ENCODE measurements at places on chromosomes 13 and 19.

DNA sequence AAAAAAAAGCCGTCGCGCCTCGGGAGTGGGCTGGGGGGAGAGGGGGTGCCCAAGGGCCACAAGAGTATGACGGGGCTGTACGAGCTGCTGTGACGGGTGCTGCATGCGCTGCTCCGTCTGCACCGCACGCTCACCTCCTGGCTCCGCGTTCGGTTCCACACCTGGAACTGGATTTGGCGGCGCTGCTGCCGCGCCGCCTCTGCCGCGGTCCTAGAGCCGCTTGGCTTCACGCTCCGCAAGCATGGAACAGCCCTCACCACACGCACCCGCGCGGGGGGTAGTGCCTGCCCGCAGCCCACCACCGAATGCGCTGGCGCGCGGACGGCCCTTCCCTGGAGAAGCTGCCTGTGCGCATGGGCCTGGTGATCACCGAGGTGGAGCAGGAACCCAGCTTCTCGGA lies 18.8 kb downstream of the C1QTNF9 start:
- no peak for DNase-seq

GRCh38 chr19:39631178-39631577 lies 24.5 kb upstream of the LGALS16 start:
- no peak for DNase-seq

- DNase-seq, result no peak
Observed at GRCh38 chr19:3136684-3137055, 837 bp downstream of the GNA15 start.

GRCh38 chr13:59490651-59491050 lies 673.1 kb downstream of the DIAPH3 start:
- DNase-seq, result no peak

DNA sequence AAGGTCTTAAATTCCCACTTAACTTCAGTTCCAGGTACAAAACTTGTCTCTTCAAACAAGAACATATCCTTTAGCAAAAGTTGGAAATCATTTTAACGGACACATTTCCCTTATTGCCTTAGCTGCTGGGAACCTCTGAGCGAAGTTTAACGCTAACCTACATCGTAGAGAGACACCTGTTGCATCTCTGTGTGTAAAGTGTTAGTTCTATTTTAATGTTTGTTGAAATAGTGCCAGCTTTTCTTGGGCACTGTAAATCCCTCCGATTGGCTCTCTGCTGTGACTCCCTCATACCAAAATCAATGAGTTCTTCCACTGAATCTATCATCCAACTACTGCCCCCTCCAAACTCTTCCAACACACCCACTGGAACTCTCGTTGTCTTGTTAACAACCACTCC lies 2.3 kb upstream of the HIF3A start:
- DNase-seq, result no peak

- DNase-seq, result no peak
Observed at GRCh38 chr19:7839476-7839875, 9.5 kb downstream of the EVI5L start.

DNA sequence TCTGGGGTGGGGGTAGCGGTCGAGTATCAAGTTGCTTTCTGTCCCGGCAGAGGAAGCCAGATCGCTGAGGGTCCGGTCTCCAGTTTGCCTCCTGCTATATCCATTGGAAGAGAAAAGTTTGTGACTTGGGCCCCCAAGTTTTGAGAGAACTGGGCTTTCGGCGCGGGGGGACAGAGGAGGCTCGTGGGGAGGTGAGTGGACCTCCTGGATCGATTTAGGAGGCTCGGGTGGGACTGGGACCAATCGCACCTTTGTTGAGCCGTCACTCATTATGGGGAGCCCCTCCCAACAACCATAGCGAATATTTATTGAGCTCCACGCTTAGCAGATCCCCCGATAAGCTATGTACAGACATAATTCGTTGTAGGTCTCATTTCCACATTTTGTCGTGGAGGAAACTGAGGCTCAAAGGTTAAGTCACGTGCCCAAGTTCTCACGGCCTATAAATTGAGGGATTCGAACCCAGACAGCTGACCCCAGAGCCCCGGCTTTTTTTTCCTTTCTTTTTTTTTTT lies 909 bp downstream of the RFXANK start:
- DNase-seq, result no peak

DNA sequence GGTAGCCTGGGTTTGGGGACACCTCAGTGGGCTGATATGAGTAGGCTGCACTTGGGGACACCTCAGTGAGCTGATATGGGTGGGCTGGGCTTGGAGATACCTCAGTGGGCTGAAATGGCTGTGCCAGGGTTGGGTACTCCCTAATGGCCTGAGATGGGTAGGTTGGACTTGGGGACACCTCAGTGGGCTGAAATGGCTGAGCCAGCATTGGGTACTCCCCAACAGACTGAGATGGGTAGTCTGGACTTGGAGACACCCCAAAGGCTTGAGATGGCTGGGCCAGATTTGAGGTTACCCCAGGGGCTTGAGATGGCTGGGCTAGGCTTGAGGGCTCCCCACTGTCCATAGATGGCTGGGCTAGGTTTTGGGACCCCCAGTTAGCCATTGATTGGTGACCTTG lies 12.1 kb downstream of the IQCN start:
- DNase-seq, result no peak

DNA sequence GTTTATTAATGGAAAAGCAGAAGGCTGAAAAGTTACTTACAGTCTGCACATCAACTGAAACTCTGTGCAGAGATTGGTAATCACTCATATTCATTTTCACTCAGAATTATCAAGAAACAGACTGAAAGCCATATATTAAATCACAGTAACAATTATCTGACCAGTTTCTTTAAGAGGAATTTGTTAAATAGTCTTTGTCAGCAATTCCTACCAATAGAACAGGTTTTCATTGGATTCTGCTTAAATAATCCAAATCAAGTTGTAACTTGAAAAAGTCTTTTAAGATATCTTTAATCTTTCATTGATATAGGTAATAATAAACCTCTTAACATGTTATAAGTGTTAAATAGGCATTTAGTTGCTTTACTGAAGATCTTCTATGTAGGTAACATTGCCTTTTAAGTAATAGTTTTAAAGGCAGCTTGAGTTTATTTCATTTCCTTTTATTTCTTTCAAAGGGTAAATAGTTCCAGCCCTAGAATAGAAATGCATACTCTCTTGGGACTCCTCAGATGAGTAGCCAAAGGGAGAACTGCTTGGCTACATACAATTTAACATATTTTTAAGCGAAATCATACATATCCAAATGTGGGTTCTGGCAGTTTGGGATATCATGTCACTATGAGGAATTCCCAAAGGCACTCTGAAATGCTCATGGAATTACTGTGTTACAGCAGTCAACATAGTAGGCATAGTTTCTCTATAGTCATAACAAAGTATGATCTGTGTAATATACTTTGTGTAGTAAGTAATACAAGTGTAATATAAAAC lies 326.0 kb upstream of the SPRY2 start:
- DNase-seq, result no peak

DNA sequence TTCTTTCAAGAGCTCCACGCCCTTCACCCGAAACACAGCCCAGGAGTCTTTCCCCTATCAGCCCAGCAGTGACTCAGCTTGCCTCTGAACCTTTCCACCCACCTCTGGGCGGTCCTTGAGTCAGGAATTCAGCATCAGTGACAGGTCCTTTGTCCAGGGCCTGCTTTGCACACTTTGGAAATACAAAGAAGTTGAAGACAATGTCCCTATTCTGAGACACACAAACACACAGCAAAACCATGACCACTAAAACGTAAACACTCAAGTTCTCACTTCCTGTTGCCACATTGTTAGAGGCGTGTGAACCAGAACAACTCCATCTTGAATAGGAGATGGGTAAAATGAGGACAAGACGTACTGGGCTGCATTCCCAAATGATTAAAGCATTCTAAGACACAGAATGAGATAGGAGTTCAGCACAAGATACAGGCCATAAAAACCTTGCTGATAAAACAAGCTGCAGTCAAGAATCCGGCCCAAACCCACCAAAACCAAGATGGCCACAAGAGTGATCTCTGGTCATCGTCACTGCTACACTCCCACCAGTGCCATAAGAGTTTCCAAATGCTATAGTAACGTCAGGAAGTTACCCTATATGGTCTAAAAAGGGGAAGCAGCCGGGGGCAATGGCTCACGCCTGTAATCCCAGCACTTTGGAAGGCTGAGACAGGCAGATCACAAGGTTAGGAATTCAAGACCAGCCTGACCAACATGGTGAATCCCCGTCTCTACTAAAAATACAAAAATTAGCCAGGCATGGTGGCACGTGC lies 49.2 kb upstream of the ATP12A start:
- DNase-seq, result no peak

DNA sequence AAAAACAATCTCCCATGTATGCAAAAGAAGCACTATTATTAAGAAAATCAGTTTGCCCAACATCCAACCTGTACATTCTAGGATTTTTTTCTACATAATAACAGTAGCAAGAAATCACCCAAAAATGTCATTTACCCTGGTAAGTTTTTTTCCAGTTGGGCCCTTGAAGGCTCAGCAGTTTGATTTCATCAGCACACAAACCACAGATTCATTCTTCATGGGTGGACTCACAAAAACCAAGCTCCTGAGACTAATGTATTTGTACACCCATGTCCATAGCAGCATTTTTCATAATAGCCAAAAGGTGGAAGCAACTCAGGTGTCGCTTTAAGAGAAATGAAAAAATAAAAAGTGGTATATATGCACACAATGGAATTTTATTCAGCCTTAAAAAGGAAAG lies 210.1 kb downstream of the TBC1D4 start:
- no peak for DNase-seq

GRCh38 chr19:16232568-16232967 lies 34.9 kb downstream of the AP1M1 start:
- DNase-seq, result no peak

- no peak for DNase-seq
Observed at GRCh38 chr13:54859827-54860226, 1831.2 kb downstream of the OLFM4 start.

- peak; percentile 96 for DNase-seq
Observed at GRCh38 chr13:77026255-77026860, 601 bp downstream of the FBXL3 start.

DNA sequence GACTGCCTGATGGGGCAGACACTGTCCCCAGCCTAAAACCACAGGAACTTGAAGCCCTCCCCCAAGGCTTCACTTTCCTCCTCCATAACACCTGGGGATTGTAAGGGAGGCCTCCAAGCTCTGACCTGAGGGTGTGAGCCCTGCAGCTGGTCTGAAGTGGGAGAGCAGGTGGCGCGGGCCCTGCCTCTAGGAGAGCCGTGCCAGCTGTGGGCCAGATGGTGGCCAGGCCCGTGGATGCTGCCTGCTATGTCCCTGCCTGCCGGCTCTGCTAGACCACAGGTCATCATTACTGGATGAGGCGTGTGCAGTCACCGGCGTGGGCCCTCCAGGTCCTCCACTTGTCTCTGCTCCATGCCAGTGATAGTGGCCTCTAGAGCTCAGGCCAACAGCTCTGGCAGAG lies 3.5 kb upstream of the KLHL26 start:
- no peak for DNase-seq

GRCh38 chr19:15354566-15355296 lies 22.4 kb upstream of the BRD4 start:
- no peak for DNase-seq

DNA sequence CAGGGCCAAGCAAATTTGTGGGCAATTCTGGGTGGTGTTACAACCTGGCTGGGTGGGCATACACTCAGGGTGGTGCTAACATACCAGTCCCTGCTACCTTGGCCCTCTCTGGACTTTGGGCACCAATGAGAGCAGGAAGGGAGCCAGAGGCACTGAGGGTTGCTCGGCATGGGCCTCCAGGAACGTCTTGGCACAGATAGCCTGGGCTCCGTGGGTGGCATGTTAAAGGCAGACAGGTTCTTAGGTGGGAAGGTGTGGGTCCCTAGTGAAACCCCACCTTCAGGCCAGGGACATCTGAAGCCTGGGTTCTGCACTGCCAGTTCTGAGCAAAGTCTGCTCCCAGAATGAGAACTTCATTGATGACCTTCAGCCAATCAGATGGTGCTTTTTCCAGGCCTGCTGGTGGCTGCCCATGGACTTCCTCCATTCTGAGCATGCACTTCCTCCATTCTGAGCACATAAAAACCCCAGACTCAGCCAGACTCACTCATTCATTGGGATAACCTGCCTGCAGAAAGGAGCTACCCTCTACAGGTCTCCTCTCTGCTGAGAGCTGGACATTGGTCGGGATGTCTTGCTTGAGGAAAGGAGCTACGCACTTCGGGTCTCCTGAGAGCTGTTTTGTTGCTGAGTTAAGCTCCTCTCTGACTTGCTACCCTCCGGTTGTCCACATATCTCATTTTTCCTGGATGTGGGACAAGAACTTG lies 2567.1 kb downstream of the PCDH9 start:
- no peak for DNase-seq
